ENCODE measurements at places on chromosomes 2 and 18. TPM values are rescaled to one million over a fixed set of nuclear protein-coding genes. Genes with fewer than 3 reads are reported as not detected.

The EFR3B gene
- 0.52 TPM for total RNA-seq

The LONRF2 gene
- 14.2 TPM for total RNA-seq

The TET3 gene
- total RNA-seq: 6.7 TPM

The KATNAL2 gene
- total RNA-seq: 12.2 TPM

Measured in body of pancreas (tissue), 4 donors.